ENCODE measurements at places on chromosomes 3 and 15. TPM values are rescaled to one million over a fixed set of nuclear protein-coding genes. Genes with fewer than 3 reads are reported as not detected.

The BNIP2 gene
- 183 TPM for total RNA-seq

The SNX22 gene
- total RNA-seq: 0.27 TPM

The ALDH1L1 gene
- 50.2 TPM for total RNA-seq

The SELENOS gene
- 92.6 TPM for total RNA-seq

The CCDC54 gene
- not detected for total RNA-seq

The KBTBD13 gene
- total RNA-seq: 3.1 TPM

The GOLGA6D gene
- total RNA-seq: not detected

The CSK gene
- 32.7 TPM for total RNA-seq

The RRP9 gene
- 7.7 TPM for total RNA-seq

Data from thoracic aorta (tissue), 2 donors.